ENCODE measurements at places on chromosomes 4 and X.

DNA sequence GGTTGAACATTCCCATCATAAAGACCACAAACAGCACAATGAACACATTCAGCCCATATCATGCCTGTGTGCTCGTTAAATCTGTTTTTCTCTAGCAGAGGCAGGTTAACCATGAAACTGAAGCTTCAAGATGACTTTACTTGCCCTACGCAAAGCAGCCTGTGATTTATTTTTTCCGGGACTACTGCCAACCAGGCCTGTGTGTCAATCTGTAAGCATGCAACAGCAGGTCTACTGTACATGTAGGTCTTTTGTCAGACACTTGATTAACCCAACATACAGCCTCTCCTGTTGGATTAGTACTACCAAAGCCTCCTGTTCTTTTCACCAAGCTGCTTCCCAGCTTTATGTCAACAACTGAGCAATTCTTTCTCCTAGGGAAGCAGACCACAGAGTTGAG lies 85.5 kb upstream of the ACSL1 start:
- DNase-seq: no peak

GRCh38 chrX:49930039-49930438 lies 7.6 kb downstream of the CLCN5 start:
- no peak for DNase-seq

- no peak for DNase-seq
These were observed 4.5 kb upstream of the CBR4 start for GRCh38 chr4:169014586-169014985.

DNA sequence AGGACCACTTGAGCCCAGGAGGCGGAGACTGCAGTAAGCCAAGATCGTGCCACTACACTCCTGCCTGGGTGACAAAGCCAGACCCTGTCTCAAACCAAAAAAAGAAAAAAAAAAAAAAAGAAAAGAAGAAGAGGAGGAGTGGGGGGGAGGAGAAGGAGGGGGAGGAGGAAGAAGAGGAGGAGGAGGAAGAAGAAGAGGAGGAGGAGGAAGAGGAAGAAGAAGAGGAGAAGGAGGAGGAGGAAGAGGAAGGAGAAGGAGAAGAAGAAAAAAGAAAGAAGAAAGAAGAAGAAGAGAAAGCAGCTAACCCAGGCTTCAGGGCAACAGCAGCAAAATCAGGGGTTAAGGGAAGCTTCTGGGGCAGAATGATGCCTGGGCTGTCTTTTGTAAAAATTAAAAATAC lies 27.5 kb downstream of the VMA21 start:
- no peak for DNase-seq

GRCh38 chrX:26613956-26614355 lies 398.0 kb downstream of the MAGEB5 start:
- no peak for DNase-seq

GRCh38 chrX:50456712-50457484 lies 13.7 kb downstream of the DGKK start:
- DNase-seq: no peak

GRCh38 chr4:133929531-133930239 lies 271.9 kb downstream of the PABPC4L start:
- no peak for DNase-seq

GRCh38 chrX:14228611-14229010 lies 198.9 kb upstream of the GEMIN8 start:
- no peak for DNase-seq

GRCh38 chr4:141524116-141524515 lies 112.3 kb upstream of the IL15 start:
- no peak for DNase-seq

DNA sequence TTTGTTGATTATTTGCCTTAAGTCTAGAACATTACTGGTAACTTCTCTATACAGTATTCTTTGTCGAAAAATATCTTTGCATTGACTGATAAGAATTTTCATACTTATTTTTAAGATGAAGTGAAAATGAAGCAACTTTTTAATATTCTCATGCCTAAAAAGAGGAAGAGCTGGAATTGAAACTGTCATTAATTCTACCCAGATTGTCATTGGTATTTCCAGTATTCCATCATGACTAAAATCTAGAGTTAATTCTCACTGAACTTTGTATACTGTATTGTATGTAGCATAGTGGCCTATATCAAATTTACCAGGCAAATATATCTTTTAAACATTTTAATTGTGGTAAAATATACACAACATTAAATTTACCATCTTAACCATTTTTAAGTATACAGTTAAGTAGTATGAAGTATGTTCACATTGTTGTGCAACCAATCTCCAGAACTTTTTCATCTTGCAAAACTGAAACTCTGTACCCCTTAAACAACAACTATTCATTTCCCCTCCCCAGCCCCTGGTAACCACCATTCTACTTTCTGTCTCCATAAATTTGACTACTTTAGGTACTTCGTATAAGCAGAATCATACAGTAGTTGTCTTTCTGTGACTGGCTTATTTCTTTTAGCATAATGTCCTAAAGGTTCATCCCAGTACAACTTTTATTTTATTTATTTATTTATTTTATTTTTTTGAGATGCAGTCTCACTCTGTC lies 24.3 kb upstream of the ZNF41 start:
- DNase-seq: no peak

GRCh38 chr4:54657551-54658251 lies at the start of gene KIT:
KIT (plus strand) TSS chr4:54657957; CDS start chr4:54658015, 58 bp downstream.
- peak; percentile 67 for DNase-seq

Data from SK-N-DZ (cell line).